ENCODE measurements at places on chromosomes 5 and 9.

GRCh38 chr9:37324691-37325490 is 97.6 kb upstream of the GRHPR start:
- no peak for DNase-seq

- DNase-seq: no peak
Measured at GRCh38 chr5:167578977-167579692, 712.3 kb upstream of the WWC1 start.

- DNase-seq: no peak
Measured at GRCh38 chr5:125551246-125551645, 804.8 kb upstream of the ZNF608 start.

GRCh38 chr9:72271613-72272478 is 93.2 kb downstream of the ZFAND5 start:
- DNase-seq: no peak

- DNase-seq: no peak
Measured at GRCh38 chr9:137679695-137680305, 61.0 kb downstream of the EHMT1 start.

GRCh38 chr5:106755066-106755465 is 915.7 kb downstream of the EFNA5 start:
- DNase-seq: no peak

GRCh38 chr5:73321757-73322436 is 126.7 kb downstream of the FOXD1 start:
- DNase-seq: no peak

DNA sequence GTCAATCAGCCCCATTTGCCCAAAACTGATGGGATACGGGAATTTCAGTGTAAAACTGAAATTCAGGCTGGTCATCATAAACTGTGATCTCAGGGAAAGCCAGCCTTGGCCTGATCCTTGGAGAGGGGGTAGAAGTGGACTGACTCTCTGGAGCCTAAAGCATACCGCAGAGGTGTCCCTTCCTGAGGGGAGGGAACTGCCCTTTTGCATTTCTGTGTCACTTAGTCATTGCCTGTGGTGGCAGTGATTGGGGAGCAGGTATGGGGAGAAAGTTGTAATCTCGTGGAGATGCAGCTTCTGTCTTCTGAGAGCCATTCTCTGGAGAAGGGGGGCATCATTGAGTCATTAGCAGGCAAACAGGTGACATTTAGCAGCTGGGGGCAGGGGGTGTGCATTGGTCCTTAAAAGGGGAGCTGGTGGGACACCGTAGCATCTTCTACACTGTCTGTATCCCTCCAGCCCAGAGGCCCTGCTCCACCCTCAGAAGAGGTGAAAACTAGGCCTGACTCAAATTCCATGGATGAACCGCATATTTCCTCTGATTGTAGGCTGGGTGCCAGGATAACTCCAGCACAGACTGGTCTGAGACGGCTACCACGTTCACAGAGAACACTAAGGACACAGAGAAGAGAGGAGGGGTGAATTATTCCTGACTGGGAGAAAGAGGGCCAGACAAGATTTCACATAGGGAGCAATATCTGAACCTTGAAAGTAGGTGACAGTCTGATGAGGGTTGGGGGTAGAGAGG is 143.3 kb downstream of the SEC61B start:
- DNase-seq: no peak

DNA sequence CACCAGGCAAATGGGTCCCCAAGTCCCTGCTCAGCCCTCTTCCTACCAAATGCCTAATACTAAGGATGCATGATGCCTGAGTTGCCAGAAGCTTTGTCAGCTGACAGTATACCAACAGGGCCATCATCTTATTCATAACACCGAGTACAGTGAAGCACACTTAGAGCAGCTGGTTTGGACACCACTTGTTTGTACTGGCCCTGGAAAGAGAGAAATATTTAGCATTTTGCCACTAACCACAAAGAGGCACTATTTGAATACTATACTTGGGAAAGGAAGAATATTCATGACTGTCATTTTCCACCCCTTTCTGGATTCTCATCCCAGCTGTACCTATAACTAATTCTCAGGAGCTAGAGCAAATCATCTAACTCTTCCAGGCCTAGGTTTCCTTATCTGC is 364.4 kb upstream of the KIF2A start:
- no peak for DNase-seq

DNA sequence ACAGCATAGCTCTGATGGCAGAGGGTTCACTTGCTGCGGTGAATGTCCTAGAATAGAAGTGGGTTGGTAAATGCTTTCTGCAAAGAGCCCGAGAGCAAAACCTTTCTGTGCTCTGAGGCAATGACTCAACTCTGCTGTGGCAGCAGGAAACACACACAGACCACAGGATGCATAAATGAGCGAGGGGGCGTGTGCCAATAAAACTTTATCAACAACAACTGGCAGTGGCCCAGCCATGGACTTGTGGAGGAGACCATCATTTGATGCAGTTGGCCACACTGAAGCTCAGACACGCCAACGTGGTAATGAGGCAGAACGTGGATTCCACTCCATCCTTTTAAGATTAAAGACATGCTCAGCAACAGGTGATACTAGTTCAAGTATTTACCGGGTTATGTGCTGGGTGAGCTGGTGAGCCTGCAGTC is 6.8 kb downstream of the MRPL36 start:
- peak; percentile 69 for DNase-seq

GRCh38 chr5:67963789-67964519 is 251.6 kb upstream of the PIK3R1 start:
- no peak for DNase-seq

GRCh38 chr5:31807789-31808540 is 169.0 kb downstream of the PDZD2 start:
- DNase-seq: no peak

- no peak for DNase-seq
Measured at GRCh38 chr5:168931638-168932345, 352.6 kb upstream of the PANK3 start.

GRCh38 chr5:138946241-138946623 is 71.1 kb upstream of the LRRTM2 start:
- no peak for DNase-seq

- no peak for DNase-seq
Measured at GRCh38 chr9:78831726-78832125, 534.8 kb downstream of the PSAT1 start.

GRCh38 chr9:118463419-118463818 is 759.2 kb downstream of the TLR4 start:
- DNase-seq: no peak

- DNase-seq: no peak
Measured at GRCh38 chr5:179240561-179240960, 104.7 kb downstream of the ADAMTS2 start.

DNA sequence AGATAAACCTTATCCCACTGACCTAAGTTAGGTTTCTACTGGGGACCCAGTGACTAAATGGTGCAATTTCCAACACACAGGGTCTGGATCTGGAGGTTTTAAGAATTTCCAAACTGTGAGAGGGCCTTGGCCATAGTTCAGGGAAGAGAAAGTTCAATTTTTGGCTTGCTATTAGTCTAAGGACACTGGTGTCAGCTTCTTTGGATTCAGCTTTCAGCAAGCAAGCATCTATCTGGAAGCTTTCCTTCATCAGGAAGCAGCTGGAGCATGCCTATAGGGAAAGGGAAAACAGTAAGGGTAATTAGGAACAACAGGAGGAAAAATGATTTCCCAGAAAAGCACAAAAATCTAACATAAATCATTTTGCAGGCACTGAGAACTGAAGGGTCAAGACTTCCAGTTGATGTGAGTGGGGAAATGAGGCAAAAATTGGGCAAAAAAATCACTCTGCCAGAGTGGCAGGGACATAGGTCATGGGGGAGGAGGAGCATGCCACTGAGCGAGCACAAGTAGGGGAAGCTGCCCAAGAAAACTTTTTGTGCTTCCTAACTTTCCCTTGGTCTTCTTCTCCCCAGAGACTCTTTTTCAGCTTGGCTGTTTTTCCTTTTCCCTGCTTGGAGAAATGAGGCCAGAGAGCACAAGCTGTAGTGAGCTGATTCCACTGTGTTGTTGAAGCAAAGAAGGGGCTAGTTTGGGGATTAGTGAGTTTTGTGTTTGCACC is 299.6 kb downstream of the FGF10 start:
- DNase-seq: no peak

DNA sequence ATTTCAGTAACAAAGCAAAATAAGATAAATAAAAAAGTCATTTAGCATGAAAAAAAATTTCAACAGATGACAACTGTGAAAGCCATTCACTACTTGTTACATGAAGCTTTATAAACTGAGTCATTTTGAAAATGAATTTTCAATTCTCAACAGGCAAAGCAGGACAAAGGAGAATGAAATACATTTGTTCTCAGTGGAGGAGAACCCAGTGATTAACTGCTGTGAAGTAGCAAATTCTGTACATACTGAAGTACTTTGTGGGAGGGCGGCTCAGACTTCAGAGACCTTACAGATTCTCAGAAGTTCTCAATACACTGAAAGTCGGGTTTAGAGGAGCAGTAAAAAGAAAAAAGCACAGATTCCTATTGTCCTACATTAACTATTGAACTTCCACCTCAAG is 21.7 kb downstream of the SKIC3 start:
- DNase-seq: no peak

- no peak for DNase-seq
Measured at GRCh38 chr5:74174366-74174765, 466.2 kb downstream of the ENC1 start.

GRCh38 chr9:133372144-133372543 is 3.7 kb downstream of the SURF4 start:
- no peak for DNase-seq
